ENCODE measurements at places on chromosomes 5 and 9.
A peak's percentile ranks its signal among the peaks of the same experiment; 100 is the strongest.

- DNase-seq = peak; percentile 37
Measured at GRCh38 chr5:169701910-169702451, 64.9 kb downstream of the DOCK2 start.

- no peak for DNase-seq
Measured at GRCh38 chr5:96649251-96649662, 12.9 kb upstream of the CAST start.

DNA sequence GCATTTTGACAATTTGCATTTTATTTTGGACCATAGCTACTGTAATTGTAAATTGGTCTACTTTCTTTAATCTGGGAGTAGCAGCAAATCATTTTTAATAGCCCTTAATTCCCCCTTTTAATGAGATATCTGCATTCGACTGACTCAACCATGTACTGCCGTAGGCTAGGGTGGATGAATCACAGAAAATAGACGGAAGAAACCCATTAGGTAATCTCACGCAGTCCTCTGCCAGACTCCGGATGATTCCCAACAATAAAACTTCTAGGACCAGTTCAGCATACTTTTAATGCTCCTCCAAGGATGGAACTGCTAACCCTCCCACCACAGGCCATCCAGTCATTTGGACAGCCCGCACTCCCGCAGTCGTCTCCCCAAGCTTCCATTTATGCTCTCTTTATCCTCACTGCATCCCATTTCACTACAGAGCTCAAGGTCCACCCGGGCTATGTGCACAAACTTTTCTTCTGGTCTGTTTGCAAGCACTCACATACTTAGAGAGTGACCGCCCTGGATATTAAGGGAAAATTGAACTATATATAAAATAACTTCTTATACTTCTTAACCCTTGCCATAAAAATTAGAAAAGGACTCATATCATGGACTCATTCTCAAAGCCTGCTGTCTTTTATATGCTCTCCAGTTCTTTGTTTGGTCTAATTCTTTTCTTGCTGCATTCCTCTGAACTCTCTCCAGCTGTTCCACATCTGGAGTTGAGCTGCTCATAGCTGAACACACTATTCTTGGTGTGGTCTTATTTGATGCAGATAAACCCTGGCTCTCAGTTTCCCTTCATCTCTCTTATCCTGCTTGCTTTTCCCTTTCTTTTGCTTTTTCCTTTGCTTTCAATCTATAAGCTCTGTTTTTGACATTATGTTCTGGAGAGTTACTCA is 326.6 kb downstream of the ARL15 start:
- DNase-seq = no peak

GRCh38 chr5:8813180-8813579 is 732.7 kb downstream of the SEMA5A start:
- no peak for DNase-seq

DNA sequence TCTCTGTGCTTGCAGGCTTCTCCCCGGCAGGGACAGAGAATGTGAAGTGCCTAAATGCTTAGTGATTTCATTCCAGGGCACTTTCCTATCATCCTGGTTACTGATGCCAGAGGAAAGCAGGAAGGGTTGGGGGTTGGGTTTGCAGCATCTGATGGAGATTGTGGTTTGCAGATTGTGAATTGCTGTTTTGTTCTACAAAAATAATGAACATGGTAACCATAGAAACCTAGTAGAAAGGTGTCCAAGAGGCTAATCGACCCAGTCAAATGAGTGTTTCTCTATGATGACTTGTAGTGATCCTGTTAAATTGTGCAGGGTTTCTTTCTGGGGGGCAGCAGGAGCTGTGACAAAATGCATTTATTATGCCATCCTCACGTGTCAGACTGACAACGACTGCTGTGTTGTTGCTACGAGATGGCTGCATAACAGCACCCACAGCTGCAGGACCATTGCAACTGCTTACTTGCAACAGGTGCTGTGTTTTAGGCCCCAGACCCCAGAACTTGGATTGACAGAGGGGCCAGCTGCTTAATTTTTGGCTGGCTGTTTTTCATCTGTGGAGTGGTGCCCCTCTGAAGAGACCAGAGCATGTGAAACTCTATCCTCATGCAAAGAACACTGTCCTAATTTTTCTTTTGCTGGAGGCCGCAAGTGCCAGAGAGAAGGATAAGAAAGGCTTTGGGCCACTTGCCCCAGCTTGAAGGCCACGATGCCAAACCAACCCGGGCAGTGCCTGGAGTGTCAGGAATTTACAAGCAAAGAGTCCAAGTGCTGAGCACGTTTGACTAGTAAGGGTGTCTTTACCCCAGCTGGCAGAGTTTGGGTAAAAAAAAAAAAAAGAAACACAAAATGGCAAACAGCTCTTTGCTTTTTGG is 397.8 kb downstream of the GADD45G start:
- peak; percentile 31 for DNase-seq

DNA sequence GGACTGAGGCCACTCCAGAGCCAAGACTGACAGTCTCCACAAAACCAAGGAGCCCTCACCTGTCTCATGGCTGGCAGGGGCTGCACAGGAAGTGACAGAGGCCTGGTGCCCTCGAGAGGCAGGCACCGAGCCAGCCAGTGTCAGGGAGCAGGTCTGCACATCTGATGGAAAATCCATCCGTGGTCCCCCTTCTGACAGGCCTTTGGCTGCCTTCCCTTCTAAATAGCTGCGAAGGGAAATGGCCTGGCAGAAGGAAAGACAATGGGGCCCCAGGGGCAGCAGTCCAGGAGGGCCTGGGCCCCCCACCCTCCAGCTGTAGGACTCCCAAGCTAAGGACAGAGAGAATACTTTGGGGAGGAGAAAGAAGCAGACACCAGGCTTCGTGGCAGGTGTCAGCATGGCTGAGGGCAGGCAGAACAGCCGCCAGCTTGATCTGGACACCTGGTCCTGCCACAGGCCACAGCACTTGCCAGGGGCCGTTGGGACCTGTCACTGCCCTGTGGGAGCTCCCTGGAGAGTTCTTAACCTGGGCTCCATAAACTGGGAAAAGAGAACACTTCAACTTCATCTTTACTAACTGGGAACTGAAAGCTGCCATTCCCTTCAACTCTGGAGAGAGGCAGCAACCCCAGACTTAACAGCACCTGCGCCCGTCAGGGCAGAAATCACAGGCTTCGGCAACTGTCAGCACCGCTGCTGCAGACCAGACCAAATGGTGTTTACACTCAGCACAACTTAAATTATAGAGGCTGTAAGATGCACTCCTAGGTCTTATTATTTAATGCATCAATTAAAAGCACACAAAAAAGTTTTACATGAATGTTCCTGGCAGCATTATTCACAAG is 22.0 kb downstream of the ADAMTS2 start:
- DNase-seq = no peak

GRCh38 chr9:110257956-110258355 is 1.6 kb upstream of the TXN start:
- DNase-seq = no peak

DNA sequence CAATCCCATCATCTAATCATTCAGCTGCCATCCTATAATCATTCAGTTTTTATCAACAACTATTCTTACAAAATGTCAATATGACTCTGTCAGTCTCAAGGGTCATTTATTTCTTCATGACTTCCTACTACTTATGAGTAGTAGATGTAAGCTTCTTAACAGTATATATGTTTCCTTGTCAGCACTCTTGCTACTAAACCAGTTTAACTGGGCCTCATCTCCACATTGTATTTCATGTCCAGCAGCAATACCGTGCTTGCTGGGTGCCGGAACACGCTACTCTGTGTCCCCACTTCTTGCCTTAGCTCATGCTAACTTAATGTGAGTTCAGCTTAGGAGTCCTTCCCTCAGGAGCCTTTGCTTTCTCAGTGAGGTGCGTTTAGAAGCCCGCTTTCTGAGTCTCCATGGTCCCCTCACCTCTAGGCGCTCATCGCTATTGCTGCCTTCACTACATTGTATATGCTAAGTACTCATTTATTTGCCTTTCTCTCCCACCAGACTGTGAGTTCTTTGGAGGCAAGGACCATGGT is 32.9 kb downstream of the ELL2 start:
- no peak for DNase-seq

DNA sequence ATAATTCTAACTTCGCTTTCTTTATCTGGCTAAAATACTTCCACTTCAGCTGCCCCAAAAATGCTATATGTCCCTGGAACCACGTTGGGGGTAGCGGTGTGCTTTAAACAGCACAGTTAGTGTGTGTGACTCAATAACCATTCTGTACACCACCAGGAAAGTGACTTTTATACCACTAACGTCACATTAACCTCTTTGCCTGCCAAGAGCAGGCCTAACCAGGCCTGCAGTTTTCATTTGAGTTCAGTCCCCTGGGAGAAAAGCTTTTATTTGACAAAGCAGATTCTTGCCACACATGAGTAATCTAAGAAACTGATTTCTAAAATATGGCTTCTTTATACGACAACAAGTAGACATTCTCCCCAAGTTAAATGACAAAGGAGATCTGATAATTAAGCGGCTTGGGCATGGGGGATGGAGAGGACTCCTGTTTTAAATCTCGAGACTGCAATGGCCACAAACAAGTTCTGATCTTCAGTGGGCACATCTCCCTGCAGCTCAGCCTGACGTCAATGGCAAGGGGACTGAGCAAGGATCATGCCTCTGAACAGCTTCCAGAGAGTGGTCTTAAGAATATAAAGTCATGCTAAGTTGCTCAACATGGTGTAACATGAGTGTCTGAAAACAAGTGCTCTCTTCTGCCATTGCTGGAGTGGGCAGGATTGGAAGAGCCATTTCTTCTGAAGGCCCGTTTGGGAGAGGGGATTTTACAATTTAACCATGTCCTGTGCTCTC is 91.8 kb downstream of the GLIS3 start:
- DNase-seq = no peak

GRCh38 chr5:177100714-177101121 is 14.0 kb downstream of the FGFR4 start:
- no peak for DNase-seq

DNA sequence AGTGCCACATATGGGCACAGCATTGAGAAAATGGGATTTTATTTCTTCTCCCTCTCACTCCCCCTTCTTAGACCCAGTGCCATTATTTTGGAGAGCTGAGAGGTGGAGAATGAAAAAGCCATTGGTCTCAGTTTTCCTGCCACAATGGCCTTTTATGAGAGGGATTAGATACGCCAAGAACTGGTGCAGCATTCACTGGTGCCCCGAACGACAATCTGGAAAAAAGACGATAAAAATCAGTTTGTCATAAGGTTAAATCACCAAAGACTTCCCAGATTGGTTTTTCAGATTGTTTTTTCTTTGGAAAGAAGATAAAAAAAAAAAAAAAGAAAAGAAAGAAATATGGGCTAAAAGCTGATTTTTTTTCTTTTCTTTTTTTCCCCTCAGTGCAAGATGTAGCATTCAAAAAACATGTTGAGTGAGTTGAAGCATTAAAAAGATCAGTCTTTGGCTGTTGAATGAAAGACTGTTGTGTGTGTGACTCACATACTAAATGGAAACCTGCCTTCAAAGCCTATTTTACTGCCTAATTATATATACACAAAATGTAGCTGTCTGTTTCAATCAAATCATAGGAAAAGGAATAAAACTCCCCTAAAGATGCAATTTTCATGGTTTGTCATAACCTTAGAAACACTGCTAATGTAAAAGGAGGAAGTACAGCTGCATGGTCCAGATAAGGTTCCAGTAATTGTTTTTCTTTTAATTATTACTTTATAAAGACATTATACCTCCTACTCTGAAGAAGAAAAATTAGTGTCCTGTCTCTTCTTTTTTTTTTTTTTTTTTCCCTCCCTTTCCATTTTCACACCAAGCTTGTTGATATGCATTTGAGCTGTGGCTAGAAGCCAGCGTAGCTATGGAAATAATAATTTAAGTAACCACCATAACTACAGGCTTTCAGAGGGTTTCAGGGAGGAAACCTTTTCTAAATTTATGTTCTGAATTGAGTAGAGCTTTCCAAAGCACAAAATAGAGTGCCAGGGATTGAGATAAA is 27.2 kb upstream of the ZNF608 start:
- DNase-seq = peak; percentile 92

DNA sequence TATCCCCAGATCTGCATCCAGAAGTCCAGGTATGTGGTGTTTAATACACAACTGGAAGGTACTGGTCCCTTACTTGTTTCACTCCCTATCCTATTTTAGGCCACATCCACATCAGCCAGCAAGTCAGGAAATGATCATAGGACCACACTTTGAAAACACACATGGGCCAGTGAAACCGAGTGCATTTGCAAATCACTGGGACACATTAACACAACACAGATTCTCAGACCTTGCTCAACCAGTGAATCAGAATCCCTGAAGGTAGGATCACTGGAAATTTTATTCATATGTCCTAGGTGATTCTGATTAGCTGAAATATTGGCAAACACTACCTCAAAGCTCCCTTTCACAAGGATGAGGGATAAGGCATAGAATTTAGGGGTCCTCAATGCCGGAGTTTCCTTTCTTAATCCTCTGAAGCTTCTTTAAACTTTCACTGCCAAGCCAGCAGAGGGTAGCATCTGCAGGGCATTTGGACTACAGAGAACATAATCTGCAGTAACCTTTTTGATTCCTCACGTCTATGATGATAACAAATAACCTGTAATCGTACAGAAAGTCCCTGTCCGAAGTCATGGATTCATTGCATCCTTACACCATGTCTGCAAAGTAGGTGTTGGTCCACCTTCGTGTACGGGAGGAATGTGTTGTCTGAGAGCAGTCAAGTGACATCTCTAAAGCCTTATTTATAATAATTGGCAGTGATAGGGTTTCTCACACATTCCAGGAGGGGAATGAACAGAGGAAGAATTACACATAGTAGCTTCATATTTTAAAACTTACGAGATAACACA is 11.0 kb upstream of the ABLIM3 start:
- DNase-seq = no peak

DNA sequence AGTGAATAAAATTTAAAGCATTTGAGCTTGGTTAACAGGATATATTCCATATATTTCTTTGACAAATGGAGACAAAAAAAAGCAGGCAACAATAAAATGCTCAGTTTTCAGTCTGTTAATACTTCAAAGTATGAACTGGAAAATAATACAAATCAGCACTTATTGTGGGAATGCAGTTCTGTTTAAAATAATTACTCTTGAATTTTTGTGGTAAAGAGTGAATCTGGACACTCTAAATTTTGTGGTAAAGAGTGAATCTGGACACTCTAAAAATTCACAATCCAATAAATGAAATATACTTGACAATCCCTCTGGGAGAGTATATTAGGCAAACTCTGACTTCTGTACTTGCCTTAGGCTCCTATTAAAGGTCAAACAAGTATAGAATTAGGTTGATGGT is 141.9 kb upstream of the RASA1 start:
- DNase-seq = no peak

GRCh38 chr9:33719581-33720374 is 75.6 kb upstream of the PRSS3 start:
- peak; percentile 86 for DNase-seq

- DNase-seq = no peak
Measured at GRCh38 chr5:978693-979092, 29.9 kb upstream of the NKD2 start.

DNA sequence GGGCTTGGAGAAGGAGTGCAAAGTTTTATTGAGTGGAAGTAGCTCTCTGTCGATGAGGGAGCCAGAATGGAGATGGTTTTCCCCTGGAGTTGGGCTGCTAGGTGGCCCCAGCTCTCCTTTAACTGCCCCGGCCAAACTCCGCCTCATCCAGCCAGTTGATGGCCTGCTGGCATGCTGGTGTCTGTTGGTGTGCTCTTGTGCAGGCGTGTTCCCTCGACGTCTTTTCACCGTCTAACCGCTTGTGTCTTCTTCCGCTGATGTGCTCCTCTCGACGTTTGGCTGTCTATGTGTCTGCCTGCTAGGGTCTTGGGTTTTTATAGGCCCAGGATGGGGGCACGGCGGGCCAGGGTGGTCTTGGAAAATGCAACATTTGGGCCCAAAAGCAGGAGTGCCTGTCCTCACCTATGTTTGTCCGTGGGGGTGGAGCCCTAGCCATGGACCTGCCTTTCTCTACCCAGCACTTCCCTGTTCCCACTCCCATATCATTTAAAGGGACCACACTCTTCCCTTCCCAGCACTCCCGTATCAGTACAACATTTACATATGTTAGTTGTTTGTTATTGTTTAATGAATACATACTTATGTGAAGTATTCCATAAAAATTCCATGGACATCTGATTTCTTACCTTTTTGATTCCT is 97.9 kb downstream of the CDC42SE2 start:
- DNase-seq = no peak
